Stimulated activated CD4-positive, alpha-beta T cell treated with anti-CD3 and anti-CD28 coated beads, Interleukin-1b, Interleukin-23, amount 100 ng/mL, for 1 hour (primary cell): ENCODE measurements at places on chromosomes 3 and 15.

DNA sequence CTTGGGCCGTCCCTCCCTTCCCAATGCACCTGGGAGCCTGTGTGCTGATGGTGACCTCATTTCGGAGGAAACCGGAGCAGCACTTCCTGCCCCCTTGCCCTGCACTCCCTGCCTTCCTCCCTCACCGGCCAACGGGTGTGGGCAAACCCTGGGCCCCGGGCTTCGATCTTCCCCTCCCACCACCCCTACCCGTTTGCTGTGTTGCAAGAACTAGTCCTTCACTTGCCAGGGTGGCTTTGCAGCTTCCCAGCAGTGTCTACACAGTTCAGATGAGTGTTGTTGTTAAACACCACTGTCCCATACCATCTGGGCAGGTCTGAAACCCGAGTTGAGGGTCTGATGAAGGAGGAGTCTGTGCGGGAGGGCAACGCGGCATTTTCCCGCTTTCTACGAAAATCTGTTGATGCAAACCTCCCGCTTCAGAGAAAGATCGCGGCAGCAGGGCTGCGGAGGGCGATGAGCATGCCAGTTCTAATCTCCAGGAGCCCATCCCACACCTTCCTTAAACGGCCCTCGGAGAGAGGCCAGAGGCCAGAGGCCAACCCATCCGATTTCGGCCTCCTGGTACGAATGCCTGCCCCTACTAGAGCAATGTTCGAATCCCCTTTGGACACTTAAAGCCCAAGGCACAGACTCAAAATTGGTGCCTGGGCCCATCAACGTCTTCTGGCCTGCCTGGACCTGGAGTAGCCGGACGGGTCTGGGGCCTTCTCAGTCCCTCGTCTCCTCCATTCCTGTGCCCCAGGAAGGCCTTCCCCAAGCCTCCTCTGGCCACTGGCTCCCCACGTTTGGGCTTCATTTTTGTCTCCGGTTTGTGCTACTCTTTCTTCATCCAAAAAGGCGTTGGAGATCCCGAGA is 35.7 kb upstream of the POLG start:
- no peak for DNase-seq

GRCh38 chr3:24981924-24982323 is 446.1 kb upstream of the RARB start:
- no peak for DNase-seq

- no peak for DNase-seq
These were observed 2.8 kb downstream of the CDAN1 start for GRCh38 chr15:42734076-42734672.

DNA sequence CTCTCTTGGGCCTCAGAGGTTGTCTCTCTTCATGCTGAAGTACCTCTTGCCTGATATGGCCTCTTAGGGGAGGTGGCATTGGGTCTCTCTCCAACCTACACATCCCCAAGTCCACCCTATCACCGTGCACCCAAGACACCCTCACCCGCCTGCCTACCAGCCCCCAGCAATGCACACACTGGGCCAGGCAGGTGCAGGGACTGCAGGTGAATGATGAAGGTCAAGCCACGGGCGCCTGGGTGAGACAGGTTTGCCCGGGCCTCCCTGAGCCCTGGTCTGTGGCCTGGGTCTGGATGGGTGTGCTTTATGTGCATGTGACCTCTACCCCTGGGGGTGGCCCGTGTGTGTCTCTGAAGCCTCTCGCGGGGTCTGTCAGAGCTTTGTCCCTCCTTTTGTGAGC is 68.3 kb downstream of the WNT7A start:
- no peak for DNase-seq
